Spleen (tissue), 13 donors: ENCODE measurements at places on chromosomes 5 and 9. TPM values are rescaled to one million over a fixed set of nuclear protein-coding genes. Genes with fewer than 3 reads are reported as not detected.

The FBLL1 gene
- 0.40 TPM for total RNA-seq

The NR6A1 gene
- total RNA-seq, result 2.5 TPM

The SLC34A3 gene
- total RNA-seq, result not detected

The ZNF366 gene
- 19.8 TPM for total RNA-seq

The CMYA5 gene
- 0.32 TPM for total RNA-seq

The SPINK6 gene
- total RNA-seq, result not detected

The PCDHGB1 gene
- total RNA-seq, result 2.5 TPM

The FAM81B gene
- total RNA-seq, result not detected

The NUDT2 gene
- total RNA-seq, result 18.0 TPM

The CACFD1 gene
- total RNA-seq, result 10.0 TPM

The LIX1 gene
- 0.14 TPM for total RNA-seq

The PCDHA9 gene
- total RNA-seq, result 0.13 TPM

The TXNDC8 gene
- not detected for total RNA-seq

The MYOZ3 gene
- total RNA-seq, result 1.1 TPM

The GABRP gene
- not detected for total RNA-seq

The PURA gene
- total RNA-seq, result 34.0 TPM

The HTR4 gene
- not detected for total RNA-seq

The CLTA gene
- 166 TPM for total RNA-seq

The PCSK1 gene
- not detected for total RNA-seq
